ENCODE measurements at places on chromosomes 11 and 22.

- DNase-seq, result no peak
Observed at GRCh38 chr22:26308467-26308866, 120.6 kb upstream of the ASPHD2 start.

DNA sequence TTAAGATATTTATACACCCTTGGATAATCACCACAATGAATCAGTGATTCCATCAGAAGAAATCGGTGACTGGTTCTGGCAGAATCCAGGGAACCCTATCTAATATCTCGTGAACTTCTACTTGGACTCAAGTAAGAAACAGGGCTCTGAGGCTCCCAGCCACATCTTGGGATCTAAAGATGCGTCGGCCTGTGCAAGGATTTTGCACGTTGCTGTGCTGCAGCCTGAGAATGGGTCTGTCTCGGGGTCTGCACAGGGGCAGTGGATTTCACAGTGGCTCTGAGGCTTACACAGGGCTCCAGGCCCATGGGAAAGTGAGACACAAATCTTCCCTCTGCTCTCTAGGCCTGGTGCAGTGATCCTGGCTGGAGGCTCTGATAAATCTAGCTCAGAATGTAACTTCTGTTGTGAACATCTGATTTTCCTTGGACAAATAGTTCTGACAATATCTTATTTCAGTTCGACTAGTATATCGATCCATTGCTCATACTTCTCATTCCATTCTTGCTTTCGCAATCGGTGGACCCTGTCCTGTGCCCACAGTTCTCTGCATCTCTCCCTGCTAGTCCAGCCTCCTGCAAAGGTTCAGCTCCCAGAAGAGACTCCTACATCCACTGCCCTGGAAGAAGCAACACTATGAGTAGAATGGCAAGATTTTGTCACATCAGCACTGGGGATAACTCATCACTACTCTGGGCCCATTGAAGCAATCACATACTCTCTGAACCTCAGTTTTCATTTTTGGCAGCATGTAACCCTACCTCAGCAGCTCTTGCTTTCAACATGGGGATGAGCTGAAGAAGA, 105.5 kb upstream of the TOP3B start:
- DNase-seq, result no peak

- no peak for DNase-seq
Observed at GRCh38 chr11:37786214-37786755, 1188.2 kb upstream of the RAG2 start.

DNA sequence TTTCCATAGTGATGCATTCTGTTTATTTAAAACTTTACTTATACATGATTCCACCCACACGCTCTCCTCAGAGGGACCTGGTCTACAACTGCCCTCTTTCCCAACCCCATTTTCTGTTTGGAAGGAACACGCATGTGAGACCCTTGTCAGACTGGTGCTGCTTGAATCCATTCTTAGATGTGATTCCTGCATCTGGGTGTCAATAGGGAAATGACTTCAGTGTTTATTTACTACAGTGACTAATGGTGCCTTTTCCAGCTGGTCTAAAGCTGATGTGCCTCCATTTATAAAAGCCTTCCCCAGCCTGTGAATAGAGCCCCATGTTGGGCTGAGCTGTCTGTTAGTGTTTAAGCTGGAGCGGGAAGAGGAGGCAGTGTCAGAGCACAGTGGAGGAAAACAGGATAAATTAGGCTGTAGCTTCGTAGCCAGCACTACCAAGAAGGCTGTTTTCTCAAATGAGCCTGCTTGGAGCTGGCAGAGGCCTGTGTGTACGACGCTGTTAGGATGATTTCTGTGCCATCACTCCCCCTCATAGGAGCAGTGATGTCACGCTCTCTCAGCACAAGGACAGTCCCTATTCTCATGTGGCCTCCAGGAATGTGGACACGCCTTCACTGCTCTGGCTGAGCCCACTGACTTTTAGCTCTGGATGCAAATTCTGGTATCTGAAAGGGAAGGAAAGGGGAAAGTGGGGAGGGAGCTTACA, 18.9 kb upstream of the C11orf96 start:
- no peak for DNase-seq

GRCh38 chr11:827146-827896, 398 bp upstream of the CRACR2B start:
- no peak for DNase-seq

GRCh38 chr11:64444838-64445441, 86.0 kb downstream of the RPS6KA4 start:
- no peak for DNase-seq

DNA sequence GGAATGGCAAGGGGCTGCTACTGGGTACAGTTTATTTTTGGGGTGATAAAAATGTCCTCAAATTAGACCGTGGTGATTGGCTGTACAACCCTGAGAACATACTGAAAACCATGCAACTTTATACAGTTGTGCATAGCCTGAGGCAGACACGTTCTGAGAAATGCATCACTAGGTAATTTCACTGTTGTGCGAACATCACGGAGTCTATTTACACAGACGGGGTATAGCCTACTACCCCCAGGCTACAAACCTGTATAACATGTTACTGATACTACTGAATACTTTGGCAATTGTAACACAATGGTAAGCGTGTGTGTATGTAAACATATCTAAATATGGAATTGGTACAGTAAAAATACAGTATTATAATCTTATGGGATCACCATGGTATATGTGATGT, 23.6 kb downstream of the NARS2 start:
- DNase-seq, result no peak

DNA sequence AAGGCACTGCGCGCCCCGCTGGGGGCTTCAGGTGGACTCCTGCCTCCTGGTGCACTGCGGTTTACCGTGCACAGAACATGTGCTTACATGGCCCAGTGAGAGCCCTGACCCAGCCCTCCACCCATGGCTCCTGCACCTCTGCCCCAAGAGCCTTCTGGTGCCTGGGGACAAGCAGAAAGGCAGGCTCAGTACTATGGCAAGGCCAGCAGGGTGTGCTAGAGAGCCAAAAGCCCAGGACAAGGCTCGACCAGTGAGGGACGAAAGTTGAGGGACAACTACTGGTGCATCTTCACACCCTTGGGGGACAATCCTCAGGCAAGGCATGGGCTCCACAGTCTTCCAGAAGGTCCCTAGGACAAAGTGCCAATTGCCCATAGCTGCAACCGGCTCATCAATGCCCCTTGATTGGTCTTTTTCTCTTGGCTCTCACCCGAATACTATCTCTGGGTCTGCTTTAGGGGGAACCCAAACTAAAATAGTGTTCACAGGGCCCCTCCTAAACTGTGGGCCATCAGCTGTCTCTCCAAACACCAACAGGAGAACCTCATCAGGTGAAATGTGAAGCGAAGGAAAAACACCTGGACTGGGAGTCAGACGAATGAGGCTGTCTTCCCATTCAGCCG, 13.5 kb downstream of the PGA5 start:
- no peak for DNase-seq

- DNase-seq, result no peak
Observed at GRCh38 chr11:96704847-96705246, 315.0 kb downstream of the JRKL start.

DNA sequence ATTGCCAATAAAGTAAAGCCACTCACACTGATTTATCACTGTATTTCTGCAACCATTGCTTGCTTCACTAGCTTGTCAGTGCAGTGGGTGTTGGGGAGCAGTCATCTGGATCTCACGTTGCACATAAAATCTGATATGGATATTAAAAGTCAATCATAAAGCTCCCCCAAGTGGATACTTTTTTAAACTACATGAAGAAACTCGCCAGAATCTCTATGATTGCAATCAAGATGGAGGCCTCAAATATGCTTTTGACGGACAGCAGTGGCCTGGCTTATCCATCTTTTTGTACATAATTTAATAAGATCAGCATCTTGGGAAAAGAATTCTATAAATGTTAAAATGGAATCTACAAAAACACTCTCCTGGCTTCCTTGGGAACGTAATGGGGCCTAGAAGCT, 137.7 kb downstream of the WT1 start:
- DNase-seq, result no peak

GRCh38 chr11:24249921-24250320, 246.9 kb upstream of the LUZP2 start:
- no peak for DNase-seq

DNA sequence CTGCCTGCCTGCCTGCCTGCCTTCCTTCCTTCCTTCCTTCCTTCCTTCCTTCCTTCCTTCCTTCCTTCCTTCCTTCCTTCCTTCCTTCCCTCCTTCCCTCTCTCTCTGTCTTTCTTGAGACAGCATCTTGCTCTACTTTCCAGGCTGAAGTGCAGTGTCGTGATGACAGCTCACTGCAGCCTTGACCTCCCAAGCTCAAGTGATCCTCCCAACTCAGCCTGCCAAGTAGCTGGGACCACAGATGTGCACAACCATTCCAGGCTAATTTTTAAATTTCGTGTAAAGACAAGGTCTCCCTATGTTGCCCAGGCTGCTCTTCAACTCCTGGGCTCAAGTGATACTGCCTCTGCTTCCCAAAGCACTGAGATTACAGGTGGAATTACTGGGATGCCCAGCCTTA, 328.2 kb upstream of the SORL1-AS1 start:
- no peak for DNase-seq

- no peak for DNase-seq
Observed at GRCh38 chr11:131178020-131178419, 192.4 kb upstream of the NTM start.

- DNase-seq, result no peak
Observed at GRCh38 chr11:72030472-72031045, 31.9 kb downstream of the IL18BP start.

DNA sequence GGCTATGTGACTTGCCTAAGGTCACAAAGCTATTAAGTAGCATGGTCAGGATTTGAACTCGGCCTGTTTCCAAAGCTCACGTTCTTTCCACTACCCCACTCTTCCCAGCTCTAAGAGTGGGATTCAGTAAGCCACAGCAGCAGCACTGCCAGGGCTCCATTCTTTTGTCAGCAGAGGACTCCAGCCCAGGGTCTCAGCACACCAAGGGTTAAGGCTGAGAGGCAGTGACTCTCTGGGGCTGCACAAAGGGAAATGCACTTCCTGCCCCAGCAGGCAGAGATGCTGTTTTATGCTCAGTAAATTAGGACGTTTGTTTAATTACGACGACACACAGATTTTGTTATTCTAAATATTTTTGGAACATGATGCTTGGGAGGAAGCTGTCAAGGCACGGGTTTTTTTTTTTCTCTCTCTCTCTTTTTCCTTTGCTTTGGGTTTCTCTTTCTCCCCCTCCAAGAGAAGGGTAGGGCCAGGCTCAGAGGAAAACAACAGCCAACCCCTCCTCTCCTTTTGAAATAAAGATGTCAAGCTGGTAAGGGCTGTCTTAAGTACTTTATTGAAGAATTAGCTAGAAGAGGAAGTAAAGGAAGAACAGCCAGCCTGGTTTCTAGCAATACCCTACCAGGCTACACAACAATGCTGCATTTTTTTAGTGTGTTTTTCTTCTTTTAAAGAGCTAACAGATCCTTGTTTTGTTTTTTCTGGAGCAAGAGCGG, 2.8 kb downstream of the MYH9 start:
- no peak for DNase-seq

- no peak for DNase-seq
Observed at GRCh38 chr11:59259867-59260475, 47.2 kb upstream of the MPEG1 start.

DNA sequence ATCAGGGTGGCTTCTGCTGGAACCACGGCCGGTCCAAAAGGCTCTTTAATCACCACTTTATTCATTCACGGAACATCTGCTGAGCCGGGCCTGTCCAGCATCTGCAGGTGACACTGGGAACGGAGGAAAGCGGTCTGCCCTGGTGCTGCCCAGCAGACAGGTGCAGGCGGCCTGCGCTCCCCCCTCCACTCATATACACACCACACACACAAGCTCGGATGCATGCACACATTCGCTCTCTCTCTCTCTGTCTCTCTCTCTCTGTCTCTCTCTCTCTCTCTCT, 736.9 kb downstream of the BRD1 start:
- no peak for DNase-seq

GRCh38 chr22:29799217-29799680, 32.1 kb downstream of the UQCR10 start:
- peak; percentile 51 for DNase-seq

DNA sequence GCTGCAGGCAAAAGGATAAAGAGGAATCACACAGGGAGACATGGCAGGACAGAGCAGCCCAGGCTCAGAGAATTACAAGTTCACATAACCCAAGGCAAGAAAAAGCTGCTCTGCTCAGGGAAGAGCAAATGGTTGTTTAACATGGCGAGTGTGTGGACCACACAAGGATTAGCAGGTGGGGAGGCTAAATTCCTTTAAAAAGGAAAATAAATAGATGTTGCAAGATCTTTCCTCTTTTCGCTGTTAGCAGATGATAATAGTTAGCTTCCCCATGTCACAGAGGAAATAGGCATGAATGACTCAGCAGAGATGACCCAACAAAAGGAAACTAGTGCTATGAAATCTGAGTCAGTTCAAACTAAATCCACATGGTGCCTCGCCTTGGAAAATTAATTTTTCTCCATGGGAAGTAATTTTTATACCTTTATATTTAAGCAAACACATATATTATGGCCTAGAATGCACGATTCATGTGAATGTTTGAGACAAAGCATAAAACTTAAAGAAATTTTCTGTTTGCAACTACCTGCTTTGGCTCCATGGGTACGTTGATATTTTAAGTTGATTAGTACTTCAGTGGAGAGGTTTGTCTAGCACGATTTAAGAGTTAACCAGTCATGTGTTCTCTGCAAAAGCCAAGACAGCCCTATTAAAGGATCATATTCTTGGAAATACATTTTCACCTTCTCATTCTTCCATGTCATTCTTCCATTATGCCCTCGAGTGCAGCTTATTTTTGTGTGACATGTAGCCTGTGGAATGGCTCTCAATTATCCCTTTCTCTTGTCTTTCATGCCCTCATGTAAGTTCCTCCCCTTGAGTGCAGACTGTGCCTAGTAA, 38.5 kb upstream of the FJX1 start:
- no peak for DNase-seq

- DNase-seq, result no peak
Observed at GRCh38 chr11:31819621-31820437, 8.7 kb upstream of the PAX6 start.

DNA sequence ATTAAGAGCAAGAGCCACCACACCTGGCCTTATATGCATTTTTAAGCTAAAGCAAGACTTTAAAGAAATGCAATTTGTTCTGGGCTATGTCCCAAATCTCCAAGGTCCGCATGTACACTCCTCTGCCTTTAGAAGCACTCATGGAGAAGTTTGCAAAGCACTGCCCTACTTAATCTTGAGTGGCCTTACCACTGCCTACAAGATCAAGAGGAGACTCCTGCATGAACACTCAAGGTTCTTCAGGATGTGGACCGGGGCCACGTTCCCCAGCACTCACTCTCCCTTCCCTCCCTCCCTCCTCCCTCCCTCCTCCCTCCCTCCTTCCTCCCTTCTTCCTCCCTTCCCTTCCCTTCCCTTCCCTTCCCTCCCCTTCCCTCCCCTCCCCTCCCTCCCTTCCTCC, 63.2 kb upstream of the HSPA8 start:
- no peak for DNase-seq

GRCh38 chr11:59144579-59145345, 2.1 kb downstream of the FAM111A start:
- peak; percentile 33 for DNase-seq

Data from glomerular endothelial cell (primary cell).